Keratinocyte (primary cell): ENCODE measurements at places on chromosomes 7 and 10.

DNA sequence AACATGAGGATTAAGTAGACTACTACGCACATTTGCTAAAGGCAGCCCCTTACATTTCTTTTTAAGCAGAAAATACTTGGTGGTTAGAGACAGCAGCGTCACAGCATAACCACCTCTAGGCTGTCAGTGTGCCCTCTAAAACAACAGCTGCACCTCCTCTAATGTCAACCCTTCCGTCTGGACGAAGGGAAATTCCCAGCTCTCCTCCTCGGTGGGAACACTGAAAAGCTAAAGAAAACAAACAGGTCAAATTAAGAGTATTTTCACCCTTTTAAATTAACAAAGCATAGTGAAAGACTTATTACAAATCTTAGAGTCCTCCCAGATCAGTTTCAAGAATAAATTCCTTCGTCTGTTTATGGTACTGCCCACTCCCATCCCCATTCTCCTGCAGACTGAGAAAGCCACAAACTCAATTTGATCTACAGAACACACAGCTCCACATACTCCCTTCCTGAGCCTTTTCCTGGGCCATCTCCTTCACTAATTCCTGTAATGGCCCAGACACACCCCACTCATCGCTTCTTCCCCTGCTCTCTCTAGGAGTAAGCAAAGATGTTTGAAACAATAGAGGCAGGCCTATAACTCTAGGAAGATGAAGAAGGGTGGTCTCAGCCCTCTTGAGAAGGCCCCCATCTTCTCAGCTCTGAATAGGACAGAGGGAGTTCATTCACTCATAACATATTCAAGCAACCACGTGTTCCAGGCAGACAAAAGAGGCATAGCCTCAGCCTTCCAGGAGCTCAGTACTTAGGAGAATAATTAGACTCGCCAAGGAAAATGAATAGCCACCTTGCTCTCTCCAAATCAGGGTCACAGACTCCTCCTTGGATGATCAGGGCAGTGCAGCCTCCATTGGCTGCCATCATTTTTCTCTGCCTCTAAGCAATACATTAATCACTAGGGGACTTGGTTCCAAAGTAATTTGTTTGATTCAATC, 47.5 kb upstream of the HNRNPH3 start:
- DNase-seq, result no peak

DNA sequence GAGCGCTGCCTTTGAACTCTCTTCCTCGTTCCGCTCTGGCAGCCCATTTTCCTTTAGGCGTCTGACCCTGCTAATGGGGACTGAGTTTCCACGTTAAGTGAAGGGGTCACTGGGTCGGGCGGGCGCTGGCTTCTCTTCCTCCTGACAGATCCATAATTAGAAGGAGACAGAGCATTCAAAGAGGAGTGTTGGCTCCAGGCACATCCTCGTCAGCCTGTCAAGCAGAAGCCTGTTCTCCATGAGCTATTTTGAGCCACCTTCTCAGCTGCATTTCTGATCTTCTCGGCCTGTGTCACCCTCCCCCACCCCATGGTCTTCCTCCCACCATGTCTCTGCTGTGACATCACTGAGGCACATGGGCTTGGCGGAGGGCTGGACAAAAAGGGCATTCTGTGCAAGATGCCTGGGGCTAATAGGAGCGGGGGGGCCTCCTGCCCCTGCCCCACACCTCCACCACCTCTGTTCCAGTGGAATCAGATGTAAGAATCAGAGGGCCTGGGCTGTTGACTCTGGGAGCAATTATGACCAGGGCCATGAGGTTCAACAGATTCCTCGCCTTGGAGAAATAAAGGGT, 248.1 kb downstream of the PLXNA4 start:
- no peak for DNase-seq

DNA sequence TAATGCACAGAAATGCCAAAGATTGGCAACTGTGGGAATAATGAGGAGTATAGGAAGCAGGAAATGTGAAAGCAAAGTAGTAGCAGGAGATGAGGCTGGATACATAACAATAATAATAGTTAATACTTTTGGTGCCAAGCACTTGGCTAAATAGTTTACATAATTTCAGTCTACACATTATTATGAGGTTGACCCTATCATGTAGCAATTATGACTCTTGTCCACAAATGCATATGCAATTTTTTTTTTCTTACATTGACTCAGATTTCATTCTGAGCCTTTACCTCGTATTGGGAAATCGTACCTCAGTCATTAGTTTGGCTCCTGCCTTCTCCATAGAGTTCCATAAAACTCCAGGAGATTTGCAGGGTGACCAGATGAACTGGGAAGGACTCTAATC, 219.9 kb downstream of the SUGCT start:
- DNase-seq, result no peak

- no peak for DNase-seq
Measured at GRCh38 chr10:73879296-73880173, 5.2 kb upstream of the CAMK2G start.

DNA sequence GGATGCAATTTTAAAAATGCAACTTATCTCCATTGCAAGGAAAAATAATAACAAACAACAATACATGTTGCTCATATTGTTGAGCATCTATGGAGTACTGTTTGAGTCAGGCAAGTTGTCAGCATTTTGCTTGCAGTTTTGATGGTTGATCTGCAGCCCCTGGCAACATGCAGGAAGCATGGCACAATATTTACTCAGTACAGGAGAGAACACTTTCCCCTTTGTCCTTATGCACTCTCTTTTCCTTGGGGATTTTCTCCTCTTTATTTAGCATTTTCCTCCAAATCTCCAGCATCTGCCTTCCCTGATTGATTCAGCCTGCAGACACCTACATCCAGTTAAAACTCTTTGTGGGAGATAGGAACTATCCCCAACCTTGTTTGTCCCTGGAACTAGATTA, 620.5 kb upstream of the LRRN3 start:
- no peak for DNase-seq

GRCh38 chr7:148191391-148192065, 399.0 kb upstream of the C7orf33 start:
- DNase-seq, result no peak

- DNase-seq, result peak; percentile 76
Measured at GRCh38 chr7:23713285-23714149, 3.5 kb downstream of the STK31 start.

- no peak for DNase-seq
Measured at GRCh38 chr7:130733931-130734814, at the start of gene KLF14. TSS of gene KLF14 (minus strand) at chr7:130734207. CDS start at chr7:130734033, 174 bp downstream.

- DNase-seq, result no peak
Measured at GRCh38 chr10:21130108-21130507, 233.0 kb upstream of the NEBL start.

GRCh38 chr10:97325754-97326153, 6.7 kb downstream of the FRAT1 start:
- DNase-seq, result no peak

GRCh38 chr10:73812657-73813056, 1.3 kb upstream of the NDST2 start:
- DNase-seq, result no peak

DNA sequence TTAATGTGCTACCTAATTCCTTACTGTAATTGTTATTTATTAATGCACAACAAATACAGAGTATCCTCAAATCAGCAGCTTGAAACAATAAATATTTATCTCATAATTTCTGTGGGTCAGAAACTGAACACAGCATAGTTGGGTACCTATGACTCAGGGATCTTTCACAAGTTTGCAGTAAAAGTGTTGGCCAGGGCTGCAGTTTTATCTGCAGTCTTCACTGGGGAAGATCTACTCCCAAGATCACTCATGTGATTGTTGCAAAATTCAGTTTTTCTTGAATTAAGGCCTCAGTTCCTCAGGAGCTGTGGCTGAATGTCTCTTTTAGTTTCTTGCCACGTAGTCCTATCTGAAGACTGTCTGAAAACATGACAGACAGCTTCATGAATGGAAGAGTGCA, 237.8 kb downstream of the ZWINT start:
- DNase-seq, result no peak

DNA sequence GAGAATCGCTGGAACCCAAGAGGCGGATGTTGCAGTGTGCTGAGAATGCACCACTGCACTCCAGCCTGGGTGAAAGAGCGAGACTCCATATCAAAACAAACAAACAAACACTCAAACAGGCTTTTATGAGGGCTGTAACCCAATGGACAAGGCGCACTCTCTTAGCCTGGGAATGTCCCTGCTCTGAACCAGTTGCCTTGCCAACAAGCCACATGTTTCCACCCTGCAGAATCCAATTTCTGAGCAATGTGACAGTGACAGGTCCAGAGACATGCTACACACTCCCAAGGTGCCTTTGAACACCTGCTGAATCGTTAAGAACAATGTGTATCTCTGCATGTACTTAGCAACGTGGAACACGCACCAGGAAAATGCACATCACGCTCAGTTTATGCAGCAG, 186.8 kb upstream of the AUTS2 start:
- DNase-seq, result no peak

DNA sequence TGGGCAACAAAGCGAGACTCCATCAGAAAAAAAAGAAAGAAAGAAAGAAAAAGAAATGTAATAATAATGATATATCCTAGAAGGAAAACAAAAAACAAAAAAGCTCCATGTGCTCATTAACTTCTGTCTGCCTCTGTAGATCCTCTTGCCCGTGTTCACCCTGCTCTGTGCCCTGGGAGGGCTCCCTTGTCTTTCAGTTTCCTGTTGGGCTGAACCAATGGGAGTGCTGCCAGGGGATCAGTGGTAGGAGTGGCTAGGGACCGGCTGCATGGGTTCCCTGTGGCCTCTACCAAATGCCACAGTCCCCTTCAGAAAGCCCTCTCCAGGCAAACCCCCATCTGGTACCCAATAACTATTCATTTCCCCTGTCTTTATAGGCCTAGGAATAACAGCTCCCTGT, 51.8 kb upstream of the PARD3 start:
- DNase-seq, result no peak

GRCh38 chr7:116128139-116128538, 82.2 kb upstream of the TES start:
- DNase-seq, result no peak

GRCh38 chr7:3399858-3400257, 98.8 kb downstream of the SDK1 start:
- DNase-seq, result no peak
